ENCODE measurements at places on chromosomes 5 and 9.

DNA sequence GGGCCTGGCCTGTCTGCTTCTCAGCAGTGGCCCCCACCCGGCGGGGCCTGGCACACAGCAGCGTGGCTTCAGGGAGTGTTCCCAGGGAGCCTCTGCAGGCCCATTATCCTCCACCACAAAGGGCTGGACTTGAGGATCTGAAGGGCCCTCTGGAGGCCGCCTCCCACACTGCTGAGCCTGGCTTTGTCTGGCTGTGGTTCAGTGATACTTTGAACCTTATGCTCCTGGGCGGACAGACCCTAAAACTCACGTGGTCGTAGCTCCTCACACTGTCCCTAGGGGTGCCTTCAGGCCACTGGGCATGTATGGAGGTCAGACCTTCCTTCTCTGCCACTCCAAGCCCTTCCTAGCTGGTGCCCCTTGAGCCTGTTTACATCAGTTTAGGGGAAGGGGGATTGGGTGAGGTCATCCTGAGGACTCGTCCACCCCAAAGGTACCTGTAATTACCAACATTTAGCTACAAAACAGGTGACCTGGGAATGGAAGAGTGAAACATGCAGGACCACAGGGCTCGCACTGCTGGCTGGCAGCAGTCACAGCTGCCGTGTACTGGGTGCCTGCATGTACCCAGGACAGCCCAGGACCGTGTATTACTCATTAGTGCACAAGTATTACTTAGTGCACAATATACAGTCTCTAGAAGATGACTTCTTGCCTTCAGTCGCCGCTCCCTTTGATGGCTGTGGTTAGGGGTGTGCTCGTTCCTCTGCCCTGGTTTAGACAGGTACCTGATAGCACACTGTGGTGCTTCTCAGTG lies 8.5 kb downstream of the GRHPR start:
- DNase-seq = no peak

DNA sequence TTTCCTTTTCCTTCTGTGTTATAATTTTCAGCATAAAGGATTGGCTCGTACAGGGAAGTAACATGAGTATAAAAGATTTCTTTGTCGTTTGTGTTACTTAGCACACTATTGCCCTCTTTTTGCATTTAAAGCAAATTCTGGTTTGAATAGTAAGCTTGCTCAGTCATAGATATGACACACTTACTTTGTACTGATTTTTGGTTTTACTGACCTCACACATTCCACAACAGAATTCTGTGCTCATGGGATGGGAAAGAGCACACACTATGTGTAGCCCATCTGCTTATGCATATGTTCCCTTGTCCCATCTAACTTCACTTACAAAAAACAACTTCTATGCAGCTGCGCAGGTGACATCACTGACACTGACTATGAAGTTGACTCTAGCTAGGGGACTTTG lies 111.9 kb upstream of the MTAP start:
- no peak for DNase-seq

GRCh38 chr9:116809656-116810055 lies 122.6 kb downstream of the TRIM32 start:
- DNase-seq = no peak

GRCh38 chr5:157860898-157861890 lies 2.2 kb upstream of the CLINT1 start:
- DNase-seq = no peak

DNA sequence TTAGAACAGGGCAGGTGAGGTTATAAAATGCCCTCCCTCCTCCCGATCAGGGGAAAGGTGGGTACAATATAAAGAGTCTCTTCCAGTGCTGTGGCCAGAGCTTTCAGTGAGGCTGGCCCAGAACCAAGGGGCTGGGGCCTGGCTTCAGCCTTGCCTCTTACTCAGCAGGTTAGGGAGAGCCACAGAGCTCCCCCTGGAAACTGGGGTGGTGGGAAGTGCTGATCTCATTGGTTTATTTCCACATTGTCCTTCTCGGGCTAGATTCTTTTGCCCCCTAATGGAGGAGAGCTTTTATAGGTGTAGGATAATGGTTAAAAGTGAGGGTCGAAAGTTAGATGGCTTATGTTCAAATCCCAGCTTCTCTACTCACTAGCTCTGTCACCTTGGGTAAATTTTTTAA lies 186.7 kb upstream of the TBC1D2 start:
- no peak for DNase-seq

GRCh38 chr9:20398536-20399338 lies 223.6 kb downstream of the MLLT3 start:
- no peak for DNase-seq

DNA sequence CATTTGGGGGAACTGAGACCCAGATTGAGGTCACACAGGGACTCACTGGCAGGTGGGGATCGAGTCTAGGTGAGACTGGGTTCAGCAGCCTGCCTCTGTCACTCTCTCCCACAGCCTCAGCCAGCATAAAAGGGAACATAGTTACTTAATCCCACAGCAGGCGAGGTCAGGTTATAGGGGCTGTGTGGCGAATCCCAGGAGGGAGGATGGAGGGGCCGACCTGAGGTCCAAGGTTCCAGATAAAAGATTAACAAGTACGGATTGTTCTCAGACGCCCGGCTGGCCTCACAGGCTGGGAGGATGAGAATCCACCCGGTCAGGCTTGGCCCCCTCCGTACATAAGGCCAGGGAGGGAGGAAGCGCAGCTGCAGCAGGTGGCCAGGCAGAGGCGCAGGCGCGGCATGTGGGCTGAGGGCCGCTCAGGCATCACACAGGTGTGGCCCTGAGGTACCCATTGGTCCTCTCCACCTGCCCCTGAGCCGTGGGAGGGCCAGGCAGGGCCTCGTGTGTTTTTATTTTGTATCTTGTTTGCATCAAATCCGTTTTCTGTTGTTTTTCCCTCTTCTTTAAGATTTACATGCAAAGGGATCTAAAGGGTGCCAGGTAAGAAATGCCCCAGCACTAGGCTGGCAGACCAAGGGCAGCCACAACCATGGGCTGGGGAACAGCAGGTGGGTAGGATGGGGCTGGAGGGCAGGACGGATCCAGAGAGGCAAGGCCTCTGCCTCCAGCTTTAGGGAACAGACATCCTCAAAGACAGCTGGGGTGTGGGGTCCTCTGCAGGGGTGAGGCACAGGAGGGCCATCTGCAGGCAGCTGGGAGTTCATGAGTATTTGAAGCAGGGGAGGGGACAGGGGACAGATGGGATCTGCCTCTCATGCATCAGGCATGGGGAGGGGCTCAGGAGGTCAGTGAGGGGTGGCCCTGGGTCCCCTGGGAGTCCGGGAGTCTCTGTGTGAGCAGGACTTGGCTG lies 3.6 kb downstream of the SUSD3 start:
- no peak for DNase-seq

DNA sequence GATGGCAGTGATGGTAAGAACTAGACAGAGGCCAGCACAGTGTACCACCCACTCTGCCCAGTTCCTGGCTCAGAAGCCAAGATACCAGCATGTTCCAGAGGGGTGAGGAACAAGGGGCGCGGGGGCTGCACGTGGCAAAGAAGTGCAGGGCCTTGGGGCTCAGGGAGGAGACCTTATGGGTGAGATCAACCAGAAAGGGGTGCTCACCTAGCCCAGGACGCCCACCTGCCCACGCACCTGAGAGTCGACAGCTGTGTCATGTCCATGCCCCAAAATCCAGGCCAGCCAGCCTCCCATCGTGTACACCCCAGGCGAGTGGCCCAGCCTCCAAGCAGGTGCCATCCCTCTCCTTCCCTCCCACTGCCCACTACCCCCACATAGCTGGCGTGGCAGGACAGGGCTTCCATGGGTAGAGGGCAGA lies 34.9 kb downstream of the BICD2 start:
- DNase-seq = no peak

DNA sequence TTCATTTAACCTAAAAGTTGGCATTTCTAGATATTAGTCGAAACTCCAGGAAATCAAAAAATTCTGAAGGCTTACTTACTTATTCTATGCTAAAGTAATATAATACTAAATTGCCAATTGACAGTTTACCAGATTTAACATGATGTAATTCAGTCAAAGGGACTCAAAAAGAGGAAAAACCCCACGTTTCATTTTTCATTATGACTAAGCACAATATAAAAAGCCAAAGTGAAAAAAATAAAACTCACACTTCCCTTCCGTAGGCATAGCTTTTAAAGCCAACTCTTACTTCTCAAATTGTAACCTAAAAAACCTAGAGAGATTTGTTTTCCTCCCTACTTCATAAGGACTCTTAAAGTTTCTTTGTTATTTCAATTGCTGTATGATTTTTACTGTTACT lies 146.6 kb downstream of the RAPGEF6 start:
- no peak for DNase-seq

- no peak for DNase-seq
Observed at GRCh38 chr9:98330831-98331230, 75.4 kb upstream of the TBC1D2 start.

- DNase-seq = no peak
Observed at GRCh38 chr5:102955488-102955887, 164.4 kb downstream of the GIN1 start.

DNA sequence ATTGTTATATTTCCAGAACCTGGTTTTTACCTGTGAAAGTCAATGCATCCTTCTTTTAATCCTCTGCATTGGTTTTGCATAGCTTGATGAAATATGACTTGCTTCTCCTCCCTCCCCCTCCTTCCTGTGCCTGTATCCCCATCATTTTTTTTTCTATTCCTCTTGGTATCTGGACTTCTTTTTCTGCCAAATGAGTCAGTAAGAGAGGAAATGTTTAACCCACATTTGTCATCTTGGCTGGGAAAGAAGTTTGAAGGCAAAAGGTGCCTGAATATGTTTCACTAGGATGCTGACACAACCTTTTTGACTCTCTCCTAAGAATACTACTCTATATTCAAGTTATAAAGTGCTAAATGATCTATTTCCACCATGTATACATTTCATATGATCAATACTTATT lies 35.5 kb upstream of the CDKN2B start:
- no peak for DNase-seq

GRCh38 chr9:132853482-132853881 lies 24.6 kb downstream of the AK8 start:
- no peak for DNase-seq

- DNase-seq = no peak
Observed at GRCh38 chr5:4720831-4721230, 419.3 kb upstream of the ADAMTS16 start.

DNA sequence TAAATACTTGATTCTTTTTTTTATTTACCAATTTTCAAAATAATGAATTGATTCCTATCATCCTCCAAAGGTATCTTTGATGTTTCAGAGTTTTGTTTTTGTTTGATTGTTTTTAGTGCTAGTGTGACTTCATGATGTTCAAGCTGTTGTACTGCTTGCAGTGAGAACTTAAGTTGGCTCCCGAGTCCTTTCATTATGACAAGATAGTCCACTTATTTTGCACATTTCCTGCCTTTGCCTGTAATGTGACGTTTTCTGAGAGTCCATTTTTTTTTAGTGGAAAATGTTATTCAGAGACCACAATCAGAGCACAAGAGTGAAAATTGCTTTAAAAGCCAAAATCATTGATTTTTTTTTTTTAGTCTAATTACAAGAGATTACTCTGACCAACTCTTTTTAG lies 60.1 kb upstream of the FCHO2 start:
- DNase-seq = no peak

- DNase-seq = no peak
Observed at GRCh38 chr9:116700882-116701865, 14.1 kb downstream of the TRIM32 start.

DNA sequence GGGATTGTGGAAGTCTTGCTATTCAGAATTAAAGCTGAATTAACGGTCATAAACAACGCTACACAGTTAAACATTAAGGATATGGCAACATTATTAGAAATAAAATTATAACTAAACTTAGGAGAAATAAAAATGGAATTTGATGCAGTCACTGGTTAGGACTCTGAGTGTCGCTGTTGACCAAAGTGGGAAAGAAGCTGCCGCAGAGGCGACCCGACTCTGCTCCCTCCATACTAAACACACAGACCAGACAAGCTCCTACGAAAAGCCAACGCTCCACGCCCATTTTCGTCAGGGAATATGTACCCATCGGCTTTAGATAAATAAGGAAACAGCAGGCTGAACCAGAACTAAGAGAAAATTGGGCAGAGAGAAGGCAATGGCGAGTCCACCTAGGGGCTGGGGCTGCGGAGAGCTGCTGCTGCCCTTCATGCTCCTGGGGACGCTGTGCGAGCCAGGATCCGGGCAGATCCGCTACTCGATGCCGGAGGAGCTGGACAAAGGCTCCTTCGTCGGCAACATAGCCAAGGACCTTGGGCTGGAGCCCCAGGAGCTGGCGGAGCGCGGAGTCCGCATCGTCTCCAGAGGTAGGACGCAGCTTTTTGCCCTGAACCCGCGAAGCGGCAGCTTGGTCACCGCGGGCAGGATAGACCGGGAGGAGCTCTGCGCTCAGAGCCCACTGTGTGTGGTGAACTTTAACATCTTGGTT lies at the start of gene PCDHGA5:
TSS of gene PCDHGA5 (plus strand) at position 211 of the 709 bp plus-strand sequence. CDS start at position 380, 169 bp downstream.
- no peak for DNase-seq

DNA sequence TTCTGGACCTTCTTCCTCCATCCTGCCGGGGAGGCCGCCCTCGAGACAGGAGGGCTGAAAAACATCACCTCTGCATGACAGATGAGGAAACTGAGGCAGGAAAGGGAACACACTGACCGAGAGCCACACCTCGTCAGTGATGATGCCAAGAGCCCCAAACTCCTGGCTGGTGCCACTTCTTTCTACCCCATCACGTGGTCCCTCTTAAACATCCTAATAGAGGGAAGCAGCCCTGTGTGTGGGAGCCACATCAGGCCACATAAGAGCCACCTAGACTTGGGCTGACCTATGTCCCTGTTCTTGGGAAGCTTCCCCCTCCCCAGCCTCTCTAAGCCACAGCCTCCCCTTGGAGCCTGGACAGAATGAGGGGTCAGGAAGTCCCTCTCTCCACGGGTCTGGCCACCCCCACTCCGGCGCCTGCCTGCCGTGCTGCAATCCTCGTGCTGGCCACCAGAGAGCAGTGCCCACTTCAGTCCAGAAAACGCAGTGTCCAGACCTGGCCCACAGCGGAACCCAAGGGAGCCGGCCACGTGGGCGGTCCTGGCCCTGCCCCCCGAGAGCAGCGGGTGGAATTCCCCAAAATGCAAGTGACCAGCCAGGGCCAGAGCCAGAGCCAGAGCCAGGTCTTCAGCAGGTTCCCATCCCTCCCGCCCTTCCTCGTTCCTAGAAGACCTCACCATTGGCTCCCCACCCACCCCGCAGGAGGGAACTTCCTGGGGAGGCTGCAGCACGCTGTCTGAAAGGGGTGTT lies 54.7 kb upstream of the SARDH start:
- DNase-seq = no peak

DNA sequence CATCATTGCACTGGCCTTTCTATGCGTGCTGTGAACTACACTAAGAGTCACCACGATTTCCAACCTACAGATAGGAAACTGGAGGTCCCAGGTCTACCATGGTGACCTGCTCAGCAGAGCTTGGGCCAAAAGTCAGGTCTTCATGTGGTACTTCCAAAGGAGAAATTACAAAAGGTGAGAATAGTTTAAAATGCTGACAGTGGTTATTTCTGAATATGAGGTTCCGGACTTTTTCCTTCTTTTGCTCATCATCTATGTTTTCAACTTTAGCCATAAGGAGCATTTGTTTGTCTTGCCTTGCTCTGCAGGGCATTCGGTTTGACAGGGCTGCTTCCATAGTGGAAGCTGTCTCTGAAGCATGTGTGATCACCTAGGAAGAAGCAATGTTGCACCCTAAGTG lies 282.1 kb upstream of the IRX1 start:
- DNase-seq = no peak
